GM03348 (cell line): ENCODE measurements at places on chromosomes 3 and 15.
A peak's percentile ranks its signal among the peaks of the same experiment; 100 is the strongest.

- DNase-seq = no peak
Measured at GRCh38 chr3:47688488-47688887, 93.2 kb downstream of the SMARCC1 start.

GRCh38 chr3:171156401-171157010, 130.0 kb upstream of the SLC2A2 start:
- DNase-seq = no peak

DNA sequence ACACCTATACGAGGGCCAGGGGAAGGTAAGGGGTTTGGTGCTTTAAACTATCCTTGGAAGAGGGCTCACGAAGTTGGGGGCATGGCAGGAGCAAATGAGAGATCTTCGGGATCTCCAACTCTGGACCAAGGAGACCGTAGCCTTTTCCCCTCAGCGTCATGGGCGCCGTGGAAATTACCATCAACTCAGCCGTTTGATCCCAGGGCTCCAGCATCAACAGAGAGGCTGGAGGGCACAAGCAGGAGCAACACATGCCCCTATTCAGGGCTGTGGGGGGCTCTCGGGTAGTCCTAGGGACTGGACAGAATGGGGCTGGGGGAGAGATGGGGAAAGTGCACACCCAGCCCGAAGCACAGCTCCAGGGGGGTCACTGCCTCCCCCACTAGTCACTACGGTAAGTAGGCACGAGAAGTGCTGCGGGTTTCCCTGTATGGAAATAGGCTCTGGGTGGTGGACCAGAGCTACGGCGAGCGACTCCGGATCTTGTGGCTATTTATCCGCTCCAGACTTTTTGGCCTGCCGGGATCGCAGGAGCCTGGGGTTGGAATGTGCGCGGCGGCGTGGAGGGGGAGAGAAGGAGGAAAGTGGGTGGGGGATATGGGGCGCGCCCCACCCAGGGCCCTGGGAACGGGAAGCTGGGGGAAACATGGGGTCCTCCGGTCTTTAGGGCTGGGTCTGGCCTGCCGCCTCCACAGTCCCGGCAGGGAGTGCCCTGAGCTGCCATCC, 539 bp upstream of the LAMB2 start:
- peak; percentile 94 for DNase-seq

DNA sequence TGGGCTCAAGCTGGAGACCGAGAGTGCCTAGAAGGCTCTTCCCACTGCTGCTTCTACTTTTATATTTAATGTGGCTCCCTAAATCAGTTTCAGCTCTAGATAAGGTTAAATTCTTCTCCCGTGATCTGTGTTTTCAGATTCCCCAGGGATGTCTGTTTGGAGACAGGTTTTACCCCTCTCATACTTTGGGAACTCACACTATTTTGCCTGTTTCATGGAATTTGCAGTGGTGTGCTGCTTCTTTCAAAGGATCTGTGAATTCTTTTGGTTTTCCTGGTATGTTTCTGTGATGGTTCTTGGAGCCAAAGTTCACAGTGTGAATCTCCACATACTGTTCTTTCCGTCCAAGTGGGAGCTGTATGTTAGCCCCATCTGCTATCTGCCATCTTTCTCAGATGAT, 238.3 kb upstream of the SLITRK3 start:
- DNase-seq = no peak

GRCh38 chr3:11985866-11986265, 18.3 kb upstream of the SYN2 start:
- DNase-seq = no peak

DNA sequence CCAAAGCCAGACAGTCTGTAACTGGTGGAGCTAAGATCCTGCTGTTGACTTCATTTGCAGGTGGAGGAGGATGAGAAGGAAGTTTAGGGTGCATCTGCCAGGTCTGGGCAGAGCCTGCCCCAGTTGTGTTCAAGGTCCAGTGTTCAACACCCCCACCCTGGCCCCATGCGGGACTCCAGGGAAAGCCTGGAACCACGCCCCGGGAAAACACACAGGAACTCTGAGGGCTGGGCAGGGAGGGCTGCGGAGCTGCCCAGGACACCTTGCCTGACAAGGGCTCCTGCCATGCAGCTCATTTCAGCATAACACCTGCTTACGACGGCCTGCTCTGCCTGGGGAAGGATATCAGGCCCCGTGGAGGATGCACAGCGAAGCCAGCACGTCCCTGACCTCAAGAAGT, 286.3 kb downstream of the XXYLT1 start:
- no peak for DNase-seq

DNA sequence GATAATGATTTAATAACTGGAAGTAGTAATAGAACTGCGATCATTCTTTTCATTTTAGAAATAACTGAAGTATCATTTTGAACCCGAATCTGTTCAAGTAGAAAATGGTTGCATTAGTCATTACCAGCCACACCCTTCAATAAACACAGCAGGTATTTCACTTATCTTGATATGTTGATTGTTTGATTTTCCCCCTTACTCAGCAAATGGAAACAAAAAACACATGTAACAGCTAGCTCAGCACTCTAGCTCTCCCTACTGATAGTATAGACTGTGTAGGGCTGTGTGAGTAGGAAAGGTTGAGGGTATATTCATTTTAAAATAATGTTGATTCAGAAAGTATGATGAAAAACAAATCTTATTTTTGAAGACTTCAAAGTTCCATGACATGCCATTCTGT, 1.1 kb upstream of the GPR149 start:
- DNase-seq = no peak

GRCh38 chr3:191329654-191330529, at the start of gene UTS2B:
UTS2B (minus strand) TSS chr3:191330526; CDS start chr3:191282189, 48,337 bp downstream.
- peak; percentile 58 for DNase-seq

DNA sequence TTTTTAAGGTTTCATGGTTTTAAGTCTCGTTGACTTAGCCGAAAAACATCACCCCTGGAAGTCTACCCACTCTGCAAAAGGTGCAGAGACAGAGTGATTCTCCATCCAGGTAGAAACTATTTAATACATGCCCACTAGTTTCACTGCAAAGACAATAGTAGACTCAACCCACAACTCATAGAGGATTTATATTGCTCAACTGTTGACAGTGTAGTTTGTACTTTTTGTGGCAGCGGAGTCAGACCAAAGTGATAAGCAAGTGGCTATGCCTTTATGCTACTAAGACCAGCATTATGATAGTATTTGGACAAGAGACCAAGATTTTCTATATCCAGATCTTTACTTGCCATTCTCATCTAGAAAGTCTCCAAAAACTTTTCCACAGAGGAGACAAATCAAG, 98.8 kb upstream of the ZBTB20 start:
- no peak for DNase-seq

DNA sequence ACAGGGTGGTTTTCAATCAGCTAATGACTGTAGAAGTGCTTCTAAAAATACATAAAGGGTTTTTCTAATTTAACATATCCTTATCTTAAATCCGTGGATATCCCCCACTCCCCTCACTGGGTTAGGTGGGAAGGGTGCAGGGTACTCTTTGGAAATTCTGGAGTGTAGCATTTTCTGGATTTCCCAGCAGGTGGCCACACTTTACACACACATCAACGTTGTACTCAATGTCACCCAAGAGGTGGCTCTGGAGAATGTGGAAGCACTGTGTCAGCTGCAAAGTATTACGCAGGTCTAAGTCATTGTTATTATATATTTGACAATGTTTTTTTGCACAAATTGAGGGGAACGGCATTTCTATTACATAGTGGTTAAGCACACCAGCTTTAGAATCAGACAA, 168.8 kb downstream of the CHDH start:
- peak; percentile 23 for DNase-seq

GRCh38 chr3:193677734-193678133, 84.7 kb downstream of the OPA1 start:
- DNase-seq = no peak

DNA sequence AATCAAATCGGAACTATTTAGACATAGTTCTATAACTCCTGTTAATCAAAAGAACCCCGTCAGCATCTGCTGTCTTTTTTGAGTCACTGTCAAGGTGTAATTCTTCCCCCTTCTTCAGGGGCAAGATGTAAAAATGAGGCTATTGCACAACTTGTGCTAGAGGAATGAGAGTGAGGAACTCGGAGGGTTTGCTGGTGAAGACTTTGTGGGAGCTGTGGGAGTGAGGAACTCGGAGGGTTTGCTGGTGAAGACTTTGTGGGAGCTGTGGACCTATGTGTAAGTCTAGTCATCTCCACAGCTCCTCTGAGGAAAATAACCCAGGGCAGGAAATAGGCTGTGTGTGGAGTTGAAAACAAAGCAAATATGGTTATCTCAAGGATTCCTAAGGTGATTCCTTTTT, 2.5 kb upstream of the CERS3 start:
- DNase-seq = no peak

DNA sequence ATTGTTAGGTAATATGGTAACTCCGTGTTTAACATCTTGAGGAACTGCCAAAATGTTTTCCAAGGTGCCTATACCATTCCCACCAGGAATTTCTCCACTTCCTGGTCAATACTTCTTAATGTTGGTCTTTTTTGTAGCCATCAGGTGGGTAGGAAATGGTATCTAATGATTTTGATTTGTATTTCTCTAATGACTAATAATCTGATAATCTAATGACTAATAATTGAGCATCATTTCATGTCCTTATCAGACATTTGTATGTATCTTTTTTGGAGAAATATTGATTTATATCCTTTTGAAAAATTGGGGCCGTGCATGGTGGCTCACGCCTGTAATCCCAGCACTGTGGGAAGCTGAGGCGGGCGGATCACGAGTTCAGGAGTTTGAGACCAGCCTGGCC, 38.8 kb downstream of the SLMAP start:
- no peak for DNase-seq

DNA sequence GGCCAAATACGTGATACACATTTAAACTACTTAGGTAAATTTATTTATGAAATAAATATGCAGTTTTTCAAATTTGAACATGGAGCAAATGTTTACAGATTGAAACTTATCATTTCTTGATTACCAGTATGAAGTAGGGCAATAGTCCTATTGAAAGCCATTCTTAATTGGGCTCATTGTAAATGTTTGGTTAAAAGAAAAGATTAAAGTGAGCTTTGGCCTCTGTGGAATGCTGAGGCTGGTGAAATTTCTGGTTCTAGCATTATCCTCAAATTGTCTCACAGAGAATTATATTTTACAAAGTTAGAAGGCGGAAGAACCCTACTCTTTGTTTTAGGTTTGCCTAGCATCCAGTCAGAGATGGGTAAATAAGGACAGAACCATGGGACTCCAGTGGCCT, 73.2 kb downstream of the SAMMSON start:
- no peak for DNase-seq

DNA sequence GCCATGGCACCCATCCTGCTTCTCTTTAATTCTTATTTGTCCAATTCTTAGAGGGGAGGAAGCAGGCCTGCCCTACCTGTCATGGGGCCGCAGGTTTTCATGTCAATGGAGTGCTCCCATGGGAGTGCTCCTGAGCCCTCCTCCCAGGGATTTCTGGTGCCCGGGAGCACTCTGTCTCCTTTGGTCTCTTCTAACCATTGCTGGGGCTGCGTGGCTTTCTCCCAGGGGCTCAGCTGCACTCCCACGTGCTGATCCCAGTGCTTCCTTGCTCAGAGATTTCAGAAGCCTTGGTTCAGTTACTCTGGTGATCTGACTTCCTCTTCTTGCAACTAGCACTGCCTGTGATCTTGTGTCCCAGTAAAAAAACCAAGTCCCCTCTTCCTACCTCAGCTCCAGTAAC, 68.0 kb upstream of the ARL8B start:
- DNase-seq = no peak

- DNase-seq = no peak
Measured at GRCh38 chr15:67670647-67671305, 128.3 kb downstream of the MAP2K5 start.

- no peak for DNase-seq
Measured at GRCh38 chr3:176969506-176969905, 227.8 kb downstream of the TBL1XR1 start.

GRCh38 chr3:177348974-177349373, 151.7 kb upstream of the TBL1XR1 start:
- DNase-seq = no peak

- DNase-seq = peak; percentile 53
Measured at GRCh38 chr3:36540888-36541518, 160.7 kb downstream of the STAC start.
